ENCODE measurements at places on chromosomes 12 and 14.

DNA sequence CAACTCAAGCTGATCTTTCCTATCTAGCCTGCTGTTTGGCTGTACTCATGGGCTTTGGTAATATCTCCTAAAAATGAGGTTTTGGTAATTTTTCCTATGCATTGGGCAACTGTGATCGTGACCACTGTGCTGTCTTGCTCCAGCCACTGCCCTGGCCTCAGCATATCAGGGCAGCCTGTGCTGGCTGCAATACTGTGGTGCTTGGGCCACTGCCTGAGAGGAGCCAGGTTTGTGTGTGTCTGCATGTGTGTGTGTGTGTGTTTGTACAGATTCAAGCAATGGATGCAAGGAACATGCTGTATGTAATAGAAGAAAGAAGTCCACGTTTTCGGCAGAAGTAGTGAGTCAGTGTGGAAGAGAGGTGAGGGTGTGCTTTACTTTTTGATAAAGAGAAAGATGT is 13.0 kb downstream of the ERG28 start:
- DNase-seq, result no peak

DNA sequence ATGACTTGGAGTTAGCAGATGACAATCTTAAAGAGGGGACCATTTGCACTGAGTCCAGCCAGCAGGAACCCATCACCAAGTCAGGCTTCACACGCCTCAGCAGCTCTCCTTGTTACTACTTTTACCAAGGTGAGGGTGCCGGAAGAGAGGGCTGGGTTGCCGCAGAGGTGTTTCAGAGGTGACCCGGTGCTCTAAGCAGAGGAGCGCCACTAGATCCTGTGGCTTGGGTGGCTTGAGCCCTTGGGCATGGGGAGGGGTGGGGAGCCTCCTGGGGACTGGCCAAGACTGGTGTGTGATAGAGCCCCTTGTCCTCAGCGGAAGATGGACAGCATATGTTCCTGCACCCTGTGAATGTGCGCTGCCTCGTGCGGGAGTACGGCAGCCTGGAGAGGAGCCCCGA is 17.7 kb downstream of the POP5 start:
- no peak for DNase-seq

GRCh38 chr14:92813201-92813600 is 19.1 kb downstream of the GOLGA5 start:
- no peak for DNase-seq

DNA sequence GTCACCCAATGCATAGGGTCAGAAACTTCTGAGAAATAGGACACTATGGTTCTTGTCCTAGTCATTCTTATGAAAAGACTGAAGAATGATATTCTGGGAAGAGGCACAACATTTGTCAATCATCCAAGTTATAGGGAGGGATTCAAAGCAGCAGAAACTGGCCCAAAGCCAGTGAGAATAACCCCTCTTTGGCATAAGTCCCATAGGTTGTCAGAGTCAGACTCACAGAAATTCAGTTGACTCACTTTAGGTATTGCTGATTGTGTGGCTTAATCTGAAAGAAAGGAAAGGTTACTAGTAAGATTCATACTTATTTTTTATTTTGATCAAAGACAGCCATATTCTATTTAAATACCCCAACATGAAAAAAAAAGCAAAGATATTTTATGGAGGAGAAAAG is 151.0 kb downstream of the SRGAP1 start:
- DNase-seq, result no peak

DNA sequence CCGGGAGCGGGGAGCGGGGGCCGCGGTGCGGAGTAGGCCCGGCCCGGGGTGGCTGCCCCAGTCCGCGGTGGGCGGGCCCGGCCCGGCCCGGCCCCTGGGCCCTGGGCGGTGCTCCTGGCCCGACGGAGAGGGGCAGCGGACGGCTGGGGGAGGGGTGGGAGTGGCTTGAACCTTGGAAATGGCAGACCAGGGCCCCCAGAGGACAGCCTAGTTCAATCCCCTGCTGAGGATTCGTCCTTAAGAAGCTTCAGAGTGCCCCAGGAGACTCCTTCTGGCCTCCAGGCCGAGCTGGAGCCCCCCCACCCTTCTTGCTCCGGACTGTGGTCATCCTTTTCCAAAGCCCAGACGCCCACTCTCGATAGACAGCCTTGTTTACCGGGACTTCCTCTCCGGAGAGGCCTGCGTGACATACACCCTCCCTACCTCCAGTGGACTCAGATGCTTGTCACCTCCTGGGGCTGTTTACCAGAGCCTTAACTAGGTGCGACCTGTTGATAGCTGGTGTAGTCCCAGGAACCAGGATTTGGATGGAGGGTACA is 458 bp downstream of the KHNYN start:
- DNase-seq, result peak; percentile 78

GRCh38 chr12:53103860-53104305 is 597 bp downstream of the SOAT2 start:
- peak; percentile 62 for DNase-seq

GRCh38 chr14:92754966-92755365 is 6.5 kb upstream of the LGMN start:
- no peak for DNase-seq

DNA sequence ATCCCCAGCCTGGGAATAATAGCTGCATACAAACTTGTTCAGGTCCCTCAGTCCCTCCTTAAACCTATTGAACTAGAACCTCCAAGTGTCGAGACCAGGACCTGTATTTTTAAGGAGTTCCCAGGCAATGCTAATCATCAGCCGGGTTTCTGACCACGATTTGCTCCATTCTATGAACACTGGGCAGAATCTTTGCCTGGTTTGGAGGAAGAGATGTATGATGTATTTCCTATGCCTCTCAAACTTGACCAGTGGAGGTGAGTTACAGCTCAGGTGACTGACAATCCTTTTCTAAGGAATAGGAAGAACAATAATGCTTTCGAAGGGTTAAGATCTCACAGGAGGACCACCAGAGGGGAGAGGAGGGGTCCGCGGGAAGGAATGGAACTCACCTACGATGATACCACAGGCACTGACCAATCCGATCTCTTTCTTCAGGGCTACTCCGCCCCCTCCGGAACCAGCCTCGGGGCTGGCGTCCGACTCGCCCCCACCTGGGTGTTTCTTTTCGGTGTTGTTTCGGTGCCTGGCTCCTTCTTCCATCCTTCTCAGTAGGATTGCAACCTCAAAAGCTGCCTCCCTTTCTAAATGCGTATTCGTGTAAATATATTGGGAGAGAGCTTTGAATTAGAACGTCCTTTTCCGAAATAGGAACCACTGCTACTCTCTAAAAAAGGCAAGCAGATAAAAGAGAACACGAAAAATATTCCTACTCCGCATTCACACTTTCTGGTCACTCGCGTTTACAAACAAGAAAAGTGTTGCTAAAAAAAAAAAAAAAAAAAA is 895 bp downstream of the SLC7A8 start:
- no peak for DNase-seq

GRCh38 chr12:80184926-80185325 is 85.6 kb downstream of the OTOGL start:
- DNase-seq, result no peak

DNA sequence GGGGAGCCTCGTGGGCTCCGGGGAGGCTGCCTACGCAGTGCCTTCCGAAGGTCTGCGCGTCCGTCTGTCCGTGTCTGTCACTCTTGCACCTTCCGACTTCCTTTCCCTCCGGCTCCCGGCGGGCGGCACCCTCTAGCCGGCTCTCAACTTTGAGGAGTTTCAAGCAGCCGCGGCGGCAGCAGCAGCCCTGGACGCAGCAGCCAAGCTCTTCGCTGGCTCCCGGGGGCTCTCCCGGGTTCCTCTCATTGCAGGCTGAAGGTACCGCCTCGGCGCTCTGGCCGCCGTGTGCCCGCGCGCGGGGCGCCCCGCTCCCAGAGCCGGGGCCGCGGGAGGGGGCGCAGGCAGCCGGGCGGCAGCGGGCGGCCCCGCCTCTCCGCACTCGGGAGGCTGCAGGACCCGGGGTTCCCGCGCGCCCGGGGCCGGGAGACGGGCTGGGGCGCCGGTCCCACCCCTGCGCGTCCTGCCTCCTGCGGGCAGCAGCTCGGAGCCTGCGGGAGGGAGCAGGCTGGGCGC is at the start of the genes AMIGO2 and PCED1B:
Gene AMIGO2, minus strand, starts transcription at position 492 of the 513 bp plus-strand sequence. CDS start 957 bp downstream, outside the sequence.
Gene PCED1B, plus strand, starts transcription at position 154 of the 513 bp plus-strand sequence. CDS start 155,443 bp downstream, outside the sequence.
- DNase-seq, result peak; percentile 56

DNA sequence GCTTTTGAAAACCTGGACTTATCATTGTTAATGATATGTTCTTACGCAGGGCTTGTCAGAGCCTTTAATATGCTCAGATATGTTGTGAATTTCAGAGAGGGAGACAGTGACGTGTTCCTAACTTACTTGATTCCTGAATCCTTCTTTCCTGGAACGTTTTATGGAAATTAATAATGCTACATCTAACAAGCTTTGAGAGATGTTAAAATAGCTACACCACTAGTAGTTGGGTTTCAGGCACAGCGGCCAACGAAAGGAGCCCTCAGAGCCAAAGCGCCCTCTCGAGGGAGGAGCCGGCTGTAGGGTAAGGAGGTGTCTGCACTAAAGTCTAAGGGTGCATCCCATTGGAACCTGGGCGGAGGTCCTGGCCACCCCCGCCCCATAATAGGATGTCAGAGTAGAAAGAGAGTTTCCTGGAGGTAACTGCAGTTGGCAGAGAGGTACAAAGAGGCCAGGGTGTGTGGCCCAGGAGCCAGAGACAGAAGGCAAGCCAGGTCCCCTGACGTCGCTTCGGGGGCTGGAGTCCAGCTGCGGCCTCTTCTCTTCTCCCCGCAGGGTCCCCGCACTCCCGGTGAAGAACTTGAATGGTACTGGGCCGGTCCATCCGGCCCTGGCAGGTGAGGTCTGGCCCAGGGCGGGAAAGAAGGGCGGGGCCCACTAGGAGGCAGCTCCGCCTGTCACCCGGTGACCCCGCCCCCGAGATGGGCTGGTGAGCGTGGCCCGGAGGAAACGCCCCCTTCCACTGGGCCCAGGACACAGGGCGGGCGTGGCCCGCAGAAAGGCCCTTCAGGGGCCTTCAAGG is 36.3 kb downstream of the DTX1 start:
- DNase-seq, result peak; percentile 43

- DNase-seq, result no peak
Observed at GRCh38 chr12:79421236-79421740, 269.5 kb downstream of the PAWR start.

GRCh38 chr14:101593411-101594238 is 32.3 kb downstream of the DIO3 start:
- DNase-seq, result no peak

- DNase-seq, result no peak
Observed at GRCh38 chr14:96745500-96746051, 51.6 kb upstream of the VRK1 start.

DNA sequence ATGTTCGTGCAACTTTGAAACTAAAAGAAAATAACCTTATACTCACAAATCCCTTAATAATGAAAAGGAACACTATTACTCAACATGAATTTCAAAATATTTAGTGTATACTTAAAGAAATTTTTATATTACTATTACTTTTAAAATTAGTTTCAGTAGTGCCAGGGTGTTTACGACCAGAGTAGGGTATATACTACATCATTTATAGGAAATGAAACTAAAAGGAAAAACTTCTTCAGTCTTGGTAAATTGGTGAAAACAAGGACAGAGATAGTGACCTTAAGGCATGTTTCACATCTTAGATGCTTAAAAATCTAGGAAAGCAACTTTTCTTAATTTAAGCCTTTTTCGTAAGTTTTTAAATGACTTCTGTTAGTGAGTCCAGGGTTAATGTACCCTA is 4.5 kb downstream of the USP15 start:
- peak; percentile 32 for DNase-seq

DNA sequence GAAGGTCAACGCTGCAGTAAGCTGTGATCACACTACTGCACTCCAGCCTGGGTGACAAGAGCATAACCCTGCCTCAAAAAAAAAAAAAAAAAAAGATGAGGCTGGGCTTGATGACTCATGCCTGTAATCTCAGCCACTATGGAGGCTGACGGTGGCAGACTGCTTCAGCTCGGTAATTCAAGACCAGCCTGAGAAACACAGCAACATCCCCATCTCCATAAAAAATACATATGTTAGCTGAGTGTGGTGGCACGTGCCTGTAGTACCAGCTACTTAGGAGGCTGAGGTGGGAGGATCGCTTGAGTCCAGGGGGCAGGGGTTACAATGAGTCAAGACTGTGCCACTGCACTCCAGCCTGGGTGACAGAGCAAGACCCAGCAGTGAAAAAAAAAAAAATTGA is 50.4 kb downstream of the GXYLT1 start:
- DNase-seq, result no peak

DNA sequence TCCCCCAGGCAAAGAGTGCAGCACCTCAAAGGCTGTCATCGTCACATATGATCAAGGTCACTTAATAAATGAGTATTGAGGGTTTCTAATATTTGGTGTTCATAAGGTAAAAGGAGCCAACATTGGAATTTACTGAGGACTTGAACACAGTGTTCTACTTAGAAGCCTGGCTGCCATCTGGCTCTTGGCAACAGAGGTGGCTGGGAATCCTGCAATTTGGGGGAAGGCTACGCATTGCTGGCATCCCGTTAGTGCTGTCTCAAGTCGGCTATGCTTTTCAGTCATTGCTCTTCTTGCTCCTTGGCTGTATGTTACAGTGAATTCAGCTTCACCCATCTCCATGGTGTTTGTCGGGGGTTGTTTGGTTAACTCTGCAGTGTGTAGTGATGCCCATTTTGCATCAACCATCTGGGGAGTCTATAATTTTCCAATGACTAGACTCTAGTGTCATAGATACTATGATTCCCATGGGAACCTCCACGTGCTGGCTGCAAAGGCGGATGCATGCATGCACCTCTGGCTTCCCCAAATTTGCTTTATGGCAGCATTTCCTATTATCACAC is 12.9 kb upstream of the SLC24A4 start:
- DNase-seq, result no peak

DNA sequence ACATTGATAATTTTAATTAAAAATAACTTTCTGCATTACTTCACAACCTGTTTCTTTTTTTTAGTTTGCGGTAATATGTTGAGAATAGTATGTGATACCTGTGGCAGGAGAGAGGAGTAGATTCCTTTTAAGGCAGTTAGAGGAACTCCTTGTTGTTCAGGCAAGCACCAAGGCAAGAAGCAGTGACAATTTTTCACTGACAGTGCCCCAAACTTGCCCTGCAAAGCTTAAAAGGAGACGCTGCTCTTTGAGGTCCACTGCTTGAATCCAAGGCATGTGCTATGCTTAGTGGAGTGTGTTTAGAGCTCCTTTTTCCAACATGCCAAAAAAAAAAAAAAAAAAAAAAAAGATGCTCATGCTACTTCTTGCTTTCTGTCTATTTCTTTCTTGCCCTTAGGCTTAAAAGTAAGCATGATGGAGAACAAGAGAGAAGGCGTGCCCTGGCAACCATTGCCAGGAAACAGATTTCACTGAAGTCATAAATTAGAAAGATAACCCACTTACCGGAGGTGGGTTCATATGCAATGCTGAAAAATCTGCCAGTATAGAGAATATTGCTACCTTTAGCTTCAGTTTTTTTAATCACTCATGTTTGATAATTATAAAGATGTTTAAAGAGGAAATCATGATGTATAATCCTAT is 58.3 kb upstream of the DYRK2 start:
- no peak for DNase-seq

GRCh38 chr12:112740387-112740934 is 51.1 kb upstream of the RPH3A start:
- DNase-seq, result no peak

Measured in GM12865 (cell line).